ENCODE measurements at places on chromosomes 4 and X. TPM values are rescaled to one million over a fixed set of nuclear protein-coding genes. Genes with fewer than 3 reads are reported as not detected.

Gene GPR119
- total RNA-seq = not detected

Gene PAGE2B
- not detected for total RNA-seq

Gene VMA21
- total RNA-seq = 51.4 TPM

GRCh38 chr4:93876754-93877153 is 48.2 kb downstream of the ATOH1 start:
- H3K4me3 ChIP-seq = no peak overlapping the region
- H3K27ac ChIP-seq = no peak overlapping the region
- no peaks in the 10 kb centered on the region for H3K4me1 ChIP-seq

DNA sequence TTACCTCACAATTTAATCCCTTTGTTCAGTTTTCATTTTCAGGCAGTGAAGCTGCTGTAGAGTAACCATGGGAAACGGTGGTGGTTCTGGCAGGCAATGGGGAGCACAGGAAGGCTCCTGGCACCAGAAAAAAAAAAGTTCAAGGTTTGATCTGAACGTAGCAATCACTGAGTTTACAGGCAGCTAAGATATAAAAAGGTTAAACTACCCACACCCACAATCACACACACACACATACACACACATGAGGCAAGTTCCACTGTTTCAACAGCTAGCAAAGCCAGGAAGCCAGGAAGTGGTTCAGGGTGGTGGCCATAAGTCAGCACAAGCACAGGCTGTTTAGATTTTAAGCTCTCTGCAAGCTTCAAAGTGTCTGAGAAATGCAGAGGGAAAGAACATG is at the start of gene SULT1B1:
TSS of gene SULT1B1 (minus strand) at position 166 of the 400 bp plus-strand sequence. CDS start 5,403 bp downstream, outside the sequence.
- H3K4me1 ChIP-seq = peaks cover under 1% of the 10 kb centered on the region
- H3K36me3 ChIP-seq = no peaks in the 10 kb centered on the region
- DNase-seq = no peak
- no peaks in the 10 kb centered on the region for H3K27me3 ChIP-seq
- H3K27ac ChIP-seq = no peak within 1 kb of the TSS
- H3K4me3 ChIP-seq = no peak within 1 kb of the TSS

DNA sequence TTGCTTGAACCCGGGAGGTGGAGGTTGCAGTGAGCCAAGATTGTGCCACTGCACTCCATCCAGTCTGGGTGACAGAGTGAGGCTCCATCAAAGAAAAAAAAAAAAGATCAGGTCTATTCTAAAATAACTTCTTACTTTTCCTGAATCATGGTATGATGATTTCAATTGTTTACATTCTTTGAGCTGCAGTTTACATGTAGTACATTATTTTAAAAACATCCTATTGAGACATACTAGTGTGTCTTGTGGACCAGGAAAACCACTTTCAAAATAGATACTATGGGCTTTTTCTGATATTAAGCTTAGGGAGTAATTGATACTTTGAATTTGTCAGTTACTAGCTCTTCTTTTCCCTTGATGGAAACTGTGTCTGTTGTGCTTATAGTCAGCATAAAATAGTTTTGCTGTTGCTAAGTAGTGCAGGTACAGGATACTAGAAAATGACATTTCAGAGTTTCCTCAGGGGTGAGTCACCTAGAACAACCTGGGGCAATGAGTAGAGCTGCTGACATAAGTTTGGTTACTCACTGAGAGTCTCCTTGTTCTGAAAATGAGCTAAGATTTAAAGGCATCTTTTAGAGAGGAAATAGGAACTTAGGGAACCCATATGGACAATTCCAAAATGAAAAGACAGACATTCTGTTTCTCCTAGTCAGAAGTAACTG is 53.2 kb upstream of the C4orf54 start:
- no peaks in the 10 kb centered on the region for H3K36me3 ChIP-seq
- H3K4me3 ChIP-seq = no peak overlapping the region
- DNase-seq = peak; percentile 87
- H3K27me3 ChIP-seq = no peaks in the 10 kb centered on the region
- peak overlapping the region; percentile 81 for H3K27ac ChIP-seq
- peaks cover 30% of the 10 kb centered on the region for H3K4me1 ChIP-seq
